ENCODE measurements at places on chromosomes 11 and 22. TPM values are rescaled to one million over a fixed set of nuclear protein-coding genes. Genes with fewer than 3 reads are reported as not detected.

Gene TSPO
- total RNA-seq: 226 TPM

Gene CCDC89
- total RNA-seq: not detected

Gene C22orf39
- 12.2 TPM for total RNA-seq

Gene OR51B5
- total RNA-seq: 0.47 TPM

Gene FAU
- 660 TPM for total RNA-seq

Gene OR51E2
- total RNA-seq: not detected

Gene GRM5
- not detected for total RNA-seq

Gene SMTN
- total RNA-seq: 31.0 TPM

Gene MOGAT2
- not detected for total RNA-seq

Gene TENM4
- 0.14 TPM for total RNA-seq

Gene SOX10
- total RNA-seq: not detected

Gene LRP4
- total RNA-seq: 7.6 TPM

Gene C11orf97
- total RNA-seq: not detected

Gene KRTAP5-2
- total RNA-seq: not detected

Gene SERPING1
- total RNA-seq: 0.21 TPM

Gene PLAAT5
- total RNA-seq: not detected

Gene C11orf91
- total RNA-seq: 0.85 TPM

Gene SLC17A6
- total RNA-seq: not detected

Gene ART1
- not detected for total RNA-seq

Gene APLNR
- total RNA-seq: not detected

Gene POU2AF2
- total RNA-seq: not detected

Gene TMEM45B
- not detected for total RNA-seq

Gene NCF4
- total RNA-seq: not detected

Gene IL18BP
- total RNA-seq: 4.5 TPM

Gene CARD10
- 16.7 TPM for total RNA-seq

Gene ISX
- total RNA-seq: not detected

Gene ARHGAP42
- 5.5 TPM for total RNA-seq

Gene RNF169
- total RNA-seq: 5.3 TPM

Gene PANX2
- total RNA-seq: 7.7 TPM

Gene TYR
- total RNA-seq: not detected

Gene RIC3
- total RNA-seq: 3.6 TPM

Gene UBQLNL
- not detected for total RNA-seq

Gene PRRG4
- 1.2 TPM for total RNA-seq

Gene MAFF
- 14.9 TPM for total RNA-seq

Gene ANGPTL5
- not detected for total RNA-seq

All from A549 treated with ZK216348 at 1 μM for 4 hours (cell line).